Dorsolateral prefrontal cortex (tissue), 122 donors: ENCODE measurements at places on chromosomes 4 and X. TPM values are rescaled to one million over a fixed set of nuclear protein-coding genes. Genes with fewer than 3 reads are reported as not detected.

FGFR3 gene
- 86.5 TPM for total RNA-seq

FAM9C gene
- not detected for total RNA-seq

HTN3 gene
- total RNA-seq: not detected

TEX13D gene
- not detected for total RNA-seq

STS gene
- total RNA-seq: 27.1 TPM

STBD1 gene
- 3.0 TPM for total RNA-seq

PAGE1 gene
- not detected for total RNA-seq

DMRTC1B gene
- total RNA-seq: 16.9 TPM

PGAM4 gene
- total RNA-seq: not detected

GAGE2A gene
- not detected for total RNA-seq

NAT8L gene
- total RNA-seq: 164 TPM

ARMCX1 gene
- 38.2 TPM for total RNA-seq

KLHL4 gene
- 12.0 TPM for total RNA-seq

ZNF732 gene
- total RNA-seq: 0.23 TPM

GLOD5 gene
- not detected for total RNA-seq
